Uterus (tissue), 4 donors: ENCODE measurements at places on chromosomes 6 and 20.

GRCh38 chr6:131765081-131765803 is 42.6 kb upstream of the ENPP1 start:
- DNase-seq, result no peak

- no peak for DNase-seq
These were observed 40.3 kb downstream of the UBR2 start for GRCh38 chr6:42604150-42604549.

GRCh38 chr6:1324936-1325335 is 13.0 kb downstream of the FOXQ1 start:
- DNase-seq, result no peak

GRCh38 chr20:44952731-44953130 is 7.5 kb downstream of the TOMM34 start:
- no peak for DNase-seq

DNA sequence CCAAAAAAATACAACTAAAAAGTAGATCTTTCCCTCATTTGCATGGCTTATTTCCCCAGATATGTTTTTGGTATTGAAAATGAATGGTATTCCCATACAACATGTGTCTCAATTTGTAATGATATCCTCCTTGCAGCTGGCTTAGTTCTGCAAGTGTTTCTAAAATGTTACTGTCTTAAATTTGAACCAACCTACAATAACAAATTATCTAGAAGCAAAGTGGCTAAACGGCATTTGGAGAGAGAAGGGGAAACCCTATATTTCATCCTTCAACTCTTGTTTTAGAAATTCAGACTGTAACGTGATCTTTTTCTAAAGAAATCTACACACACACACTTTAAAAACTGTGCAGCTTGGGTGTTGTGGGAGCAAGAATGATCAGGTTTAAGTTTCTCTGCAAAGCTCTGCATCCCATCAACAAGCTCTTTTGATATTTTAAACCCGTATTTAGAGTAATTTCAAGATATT is 153.0 kb downstream of the SOBP start:
- DNase-seq, result no peak

GRCh38 chr6:109008537-109009235 is 86.0 kb downstream of the SESN1 start:
- DNase-seq, result no peak

GRCh38 chr20:7693761-7694160 is 246.5 kb downstream of the HAO1 start:
- DNase-seq, result no peak
